ENCODE measurements at places on chromosomes 5 and 9. TPM values are rescaled to one million over a fixed set of nuclear protein-coding genes. Genes with fewer than 3 reads are reported as not detected.

Gene SLC6A3
- total RNA-seq = 0.10 TPM

Gene CACFD1
- 34.3 TPM for total RNA-seq

Gene IRX2
- 0.72 TPM for total RNA-seq

Gene CERCAM
- 27.9 TPM for total RNA-seq

Gene OBP2B
- not detected for total RNA-seq

Gene HRH2
- total RNA-seq = 0.41 TPM

Gene GNAQ
- total RNA-seq = 94.6 TPM

Gene OGN
- not detected for total RNA-seq

Gene WNT8A
- 0.69 TPM for total RNA-seq

Gene NDST1
- 178 TPM for total RNA-seq

Gene PTGDS
- not detected for total RNA-seq

Gene PCDHB8
- total RNA-seq = 9.2 TPM

Gene PCDHA5
- total RNA-seq = 2.7 TPM

Gene FBXW2
- total RNA-seq = 58.4 TPM

Gene C1QTNF3
- 2.1 TPM for total RNA-seq

Gene FBP1
- not detected for total RNA-seq

Gene HAPLN1
- total RNA-seq = 42.1 TPM

Gene PTRH1
- 15.3 TPM for total RNA-seq
